ENCODE measurements at places on chromosomes 3 and 15. TPM values are rescaled to one million over a fixed set of nuclear protein-coding genes. Genes with fewer than 3 reads are reported as not detected.

DNA sequence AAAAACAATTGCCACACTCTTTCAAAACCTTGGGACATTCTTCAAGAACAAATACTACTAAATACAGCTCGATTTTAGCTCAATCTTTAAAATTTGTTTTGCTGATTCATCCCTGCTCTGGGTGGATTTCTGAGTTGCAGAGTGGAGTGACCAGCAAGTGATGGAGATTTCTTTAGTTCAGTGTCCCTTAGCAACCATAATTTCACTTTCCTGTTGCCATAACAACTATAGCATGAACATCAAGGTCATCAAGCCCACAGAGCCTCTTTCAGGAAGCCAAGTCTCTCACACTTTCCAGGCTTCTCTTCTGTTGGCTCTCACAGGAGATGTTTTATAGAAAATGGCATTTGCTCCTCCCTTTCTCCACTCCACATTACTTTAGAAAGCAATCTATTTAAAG is 597.2 kb upstream of the ADAMTS9 start:
- H3K4me1 ChIP-seq: no peaks in the 10 kb centered on the region
- no peak overlapping the region for H3K4me3 ChIP-seq
- no peaks in the 10 kb centered on the region for H3K36me3 ChIP-seq

GRCh38 chr3:148641722-148642121 is 56.0 kb upstream of the AGTR1 start:
- no peaks in the 10 kb centered on the region for H3K4me1 ChIP-seq
- H3K27ac ChIP-seq: no peak overlapping the region
- no peaks in the 10 kb centered on the region for H3K36me3 ChIP-seq
- H3K4me3 ChIP-seq: no peak overlapping the region
- no peaks in the 10 kb centered on the region for H3K27me3 ChIP-seq

DNA sequence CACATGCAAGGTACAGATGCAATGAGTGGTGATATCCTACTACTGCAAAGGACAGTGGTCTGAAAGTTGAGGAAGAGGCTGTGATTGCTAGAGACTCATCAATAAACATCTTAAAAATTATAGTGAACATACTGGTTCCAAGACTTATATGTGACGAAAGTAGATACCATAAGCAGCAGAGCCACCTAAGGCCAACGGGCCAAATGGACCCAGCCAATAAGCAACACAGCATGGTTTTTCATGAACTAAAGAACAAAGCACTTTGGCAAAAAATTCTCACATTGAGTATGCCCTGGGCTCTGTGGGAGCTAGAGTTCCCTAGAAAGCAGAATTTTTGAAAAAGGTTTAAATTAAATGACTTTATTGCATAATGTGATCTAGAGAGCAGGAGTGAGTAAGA is 272.1 kb downstream of the SI start:
- H3K27me3 ChIP-seq: no peaks in the 10 kb centered on the region
- no peaks in the 10 kb centered on the region for H3K36me3 ChIP-seq
- H3K4me3 ChIP-seq: no peak overlapping the region
- no peaks in the 10 kb centered on the region for H3K4me1 ChIP-seq

GRCh38 chr3:175606650-175607318 is 747.6 kb downstream of the NAALADL2 start:
- H3K36me3 ChIP-seq: peaks cover 10% of the 10 kb centered on the region
- no peaks in the 10 kb centered on the region for H3K27me3 ChIP-seq
- H3K4me1 ChIP-seq: peaks cover 69% of the 10 kb centered on the region

- no peaks in the 10 kb centered on the region for H3K27me3 ChIP-seq
- no peaks in the 10 kb centered on the region for H3K4me1 ChIP-seq
- no peak overlapping the region for H3K27ac ChIP-seq
- no peak overlapping the region for H3K4me3 ChIP-seq
- H3K36me3 ChIP-seq: no peaks in the 10 kb centered on the region
- DNase-seq: no peak
Observed at GRCh38 chr3:148741219-148741618, 43.5 kb downstream of the AGTR1 start.

DNA sequence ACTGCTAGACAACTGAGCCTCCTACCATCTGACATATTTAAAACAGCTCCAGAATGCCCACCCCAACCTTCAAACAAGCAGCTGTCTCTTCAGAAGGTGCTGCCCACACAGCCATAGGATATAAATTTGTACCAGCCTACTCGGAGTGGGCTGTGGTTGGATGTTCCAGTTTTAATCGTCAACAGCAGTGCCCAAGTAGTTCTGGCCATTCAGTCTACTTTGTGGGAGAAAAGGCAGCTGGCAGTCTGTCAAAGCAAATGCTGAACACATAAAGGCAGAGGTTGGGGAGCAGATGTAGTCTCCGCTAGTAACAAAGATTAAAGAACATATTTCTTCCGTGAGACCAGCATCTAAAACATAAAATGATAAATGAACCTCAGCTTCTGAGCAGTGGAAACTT is 15.9 kb upstream of the ERC2 start:
- no peaks in the 10 kb centered on the region for H3K4me1 ChIP-seq
- no peaks in the 10 kb centered on the region for H3K36me3 ChIP-seq
- no peak overlapping the region for H3K27ac ChIP-seq
- H3K4me3 ChIP-seq: no peak overlapping the region
- peaks cover 60% of the 10 kb centered on the region for H3K27me3 ChIP-seq
- no peak for DNase-seq

DNA sequence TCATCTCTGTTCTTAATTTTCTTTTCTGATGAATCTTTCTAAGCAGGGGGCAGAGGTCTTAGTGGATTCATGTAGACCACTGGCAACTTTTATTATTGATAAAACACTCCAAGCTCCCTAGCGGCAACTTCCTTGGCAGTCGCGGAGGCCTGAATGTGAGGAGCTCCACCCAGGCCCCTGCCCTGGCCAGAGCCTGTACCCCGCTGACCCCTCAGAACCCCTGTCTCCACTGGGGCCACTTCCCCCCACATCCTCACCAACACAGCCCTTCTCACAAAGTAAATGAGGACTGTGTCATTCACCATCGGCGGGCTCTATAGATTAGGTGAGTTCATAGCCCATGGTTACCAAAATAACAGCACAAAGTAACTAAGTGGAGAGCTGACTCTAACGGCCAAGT is 111.6 kb downstream of the TPRA1 start:
- DNase-seq: no peak
- peaks cover 91% of the 10 kb centered on the region for H3K27me3 ChIP-seq
- H3K36me3 ChIP-seq: no peaks in the 10 kb centered on the region
- no peak overlapping the region for H3K4me3 ChIP-seq

DNA sequence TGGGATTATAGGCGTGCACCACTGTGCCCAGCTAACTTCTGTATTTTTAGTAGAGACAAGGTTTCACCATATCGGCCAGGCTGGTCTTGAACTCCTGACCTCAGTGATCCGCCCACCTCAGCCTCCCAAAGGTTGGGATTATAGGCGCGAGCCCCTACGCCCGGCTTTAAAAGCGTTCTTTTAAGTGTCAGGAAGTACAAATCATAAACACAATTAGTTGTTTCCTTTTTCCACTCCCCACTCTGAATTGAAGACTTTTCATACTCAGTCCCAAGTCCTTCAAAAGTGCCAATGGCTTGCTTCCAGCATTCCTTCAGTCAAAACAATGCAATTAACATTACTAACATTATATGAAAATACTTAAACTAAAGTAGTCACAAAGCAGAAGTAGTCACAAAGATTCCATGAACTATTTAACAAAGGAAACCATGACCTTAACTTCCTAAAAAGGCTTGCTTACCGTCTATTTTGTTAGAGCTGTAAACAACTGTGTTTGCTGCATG is 8.1 kb downstream of the WDR82 start:
- peaks cover 71% of the 10 kb centered on the region for H3K36me3 ChIP-seq
- no peaks in the 10 kb centered on the region for H3K27me3 ChIP-seq
- H3K27ac ChIP-seq: no peak overlapping the region
- no peak overlapping the region for H3K4me3 ChIP-seq

RTP3 gene
- total RNA-seq: not detected

NMNAT3 gene
- total RNA-seq: 9.7 TPM

C3orf70 gene
- 0.12 TPM for total RNA-seq

ARRDC4 gene
- 3.2 TPM for total RNA-seq

FSD2 gene
- total RNA-seq: not detected

RHOV gene
- total RNA-seq: 4.9 TPM

DUOXA2 gene
- not detected for total RNA-seq

CFAP100 gene
- total RNA-seq: not detected
